Activated CD4-positive, alpha-beta T cell treated with anti-CD3 and anti-CD28 coated beads for 24 hours (primary cell): ENCODE measurements at places on chromosomes 7 and 10.

GRCh38 chr7:24795407-24795767 is 38.1 kb upstream of the GSDME start:
- no peak for DNase-seq

DNA sequence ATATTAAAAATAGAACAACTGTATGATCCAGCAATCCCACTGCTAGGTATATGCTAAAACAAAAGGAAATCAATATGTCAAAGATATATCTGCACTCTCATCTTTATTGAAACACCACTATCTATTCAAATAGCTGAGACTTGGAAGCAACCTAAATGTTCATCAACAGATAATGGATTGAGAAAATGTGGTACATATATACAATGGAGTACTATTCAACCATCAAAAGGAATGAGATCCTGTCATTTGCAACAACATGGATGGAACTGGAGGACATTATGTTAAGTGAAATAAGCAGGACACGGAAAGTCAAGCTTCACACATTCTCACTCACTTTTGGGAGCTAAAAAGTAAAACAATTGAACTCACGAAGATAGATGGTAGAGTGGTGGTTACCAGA is 610.1 kb upstream of the SEMA3D start:
- DNase-seq: no peak

DNA sequence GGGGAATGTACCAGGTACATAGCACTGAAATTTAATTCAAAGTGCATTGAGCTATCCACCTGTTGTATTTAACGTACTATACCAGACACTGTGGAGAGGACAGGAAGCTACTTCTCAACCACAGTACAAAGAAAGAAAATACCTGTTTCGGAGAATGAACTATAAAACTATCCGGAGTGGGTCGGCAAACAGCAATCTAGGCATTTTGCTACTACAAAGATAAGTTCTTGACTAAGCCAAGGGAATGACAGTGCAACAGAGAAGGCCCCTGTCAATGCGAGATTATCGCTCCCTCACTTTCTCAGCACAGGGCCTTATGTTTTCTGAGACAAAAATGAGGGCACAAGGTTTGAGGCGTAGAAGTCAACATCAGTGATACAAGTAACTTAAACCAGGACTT is 27.4 kb downstream of the SFMBT2 start:
- no peak for DNase-seq

DNA sequence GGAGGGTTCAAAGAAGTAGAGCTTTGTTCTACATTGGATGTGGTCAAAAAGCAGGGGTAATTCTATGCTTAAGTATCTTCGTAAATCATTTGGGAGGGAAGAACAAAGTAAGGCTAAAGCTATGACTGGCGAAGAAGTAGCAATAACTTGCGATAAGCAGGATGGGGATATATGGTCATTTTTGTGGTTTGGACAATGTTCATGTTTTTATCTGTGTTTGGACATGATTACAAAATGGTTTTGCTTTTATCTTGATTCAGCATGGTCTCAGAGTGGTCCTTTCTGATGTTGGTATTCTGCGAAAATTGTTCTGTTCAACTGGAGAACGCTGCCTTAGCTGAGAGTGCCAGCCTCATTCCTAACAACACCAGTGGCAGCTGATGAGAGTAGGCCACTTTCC is 208.8 kb downstream of the SEMA3A start:
- DNase-seq: no peak

- no peak for DNase-seq
These were observed 72.8 kb downstream of the TSPAN12 start for GRCh38 chr7:120785095-120785494.
